HT-29 (cell line): ENCODE measurements at places on chromosomes 7 and 10. TPM values are rescaled to one million over a fixed set of nuclear protein-coding genes. Genes with fewer than 3 reads are reported as not detected.

The HOXA13 gene
- 19.8 and 22.2 TPM in 2 replicates for total RNA-seq

The SGPL1 gene
- 34.4 and 37.5 TPM in 2 replicates for total RNA-seq

The EXOSC1 gene
- 35.6 and 44.3 TPM in 2 replicates for total RNA-seq

The HABP2 gene
- not detected in 2 replicates for total RNA-seq

The PDLIM1 gene
- total RNA-seq: 20.0 and 25.3 TPM in 2 replicates

The KCNMA1 gene
- 0.08 TPM in 1 of 2 replicates, not detected in the other for total RNA-seq

The FAM24B gene
- total RNA-seq: not detected in 2 replicates

The GTPBP10 gene
- total RNA-seq: 4.5 and 8.1 TPM in 2 replicates

The ZNF425 gene
- total RNA-seq: 0.39 and 1.2 TPM in 2 replicates

The EGR2 gene
- total RNA-seq: 3.7 and 5.6 TPM in 2 replicates

The XRCC2 gene
- 9.1 and 10.4 TPM in 2 replicates for total RNA-seq

The ZNRF2 gene
- total RNA-seq: 37.5 and 38.5 TPM in 2 replicates
